ENCODE measurements at places on chromosomes 12 and 14.

DNA sequence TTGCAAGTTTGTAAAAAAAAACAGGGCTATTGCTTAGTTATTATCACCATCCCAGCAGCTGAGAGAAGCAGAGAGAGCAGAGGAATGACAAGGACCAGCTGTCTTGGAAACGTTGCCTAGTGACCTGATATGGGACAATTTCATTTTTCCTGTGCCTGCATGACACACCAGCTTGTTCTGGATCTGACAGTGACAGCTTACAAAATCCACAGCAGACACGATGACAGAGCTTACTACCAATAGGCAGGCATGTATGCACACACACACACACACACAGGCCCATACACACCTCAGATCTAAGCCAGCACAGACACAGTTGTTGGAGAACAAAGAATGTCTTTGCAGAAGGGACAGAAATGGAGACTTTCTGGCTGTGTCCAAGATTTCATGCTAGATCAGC, 25.4 kb downstream of the HSPB8 start:
- DNase-seq: no peak

- no peak for DNase-seq
Observed at GRCh38 chr12:109770104-109770860, 56.7 kb downstream of the FAM222A start.

GRCh38 chr12:110782922-110783321, 40.2 kb upstream of the PPP1CC start:
- DNase-seq: no peak

- DNase-seq: no peak
Observed at GRCh38 chr14:75441728-75442127, 13.9 kb downstream of the JDP2 start.

DNA sequence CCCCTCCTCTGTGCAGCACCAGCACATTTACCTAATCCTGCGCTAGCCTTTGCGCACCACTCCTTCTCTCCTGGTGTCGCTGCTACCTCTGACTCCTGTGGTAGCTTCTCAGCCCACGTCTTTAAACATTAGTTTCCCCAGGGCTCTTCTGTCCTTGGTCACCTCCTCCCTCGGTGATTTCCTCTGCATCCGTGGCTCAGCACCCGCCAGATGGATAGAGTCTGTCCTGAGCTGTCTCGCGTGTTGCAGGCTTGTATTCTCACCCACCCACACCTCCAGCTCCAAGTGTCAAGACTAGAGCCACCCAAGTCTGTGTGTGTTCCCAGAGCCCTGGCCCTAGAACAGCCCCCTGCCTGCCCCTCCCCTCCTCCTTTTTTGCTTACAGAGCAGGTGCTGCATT, 83.2 kb downstream of the EML1 start:
- DNase-seq: no peak

DNA sequence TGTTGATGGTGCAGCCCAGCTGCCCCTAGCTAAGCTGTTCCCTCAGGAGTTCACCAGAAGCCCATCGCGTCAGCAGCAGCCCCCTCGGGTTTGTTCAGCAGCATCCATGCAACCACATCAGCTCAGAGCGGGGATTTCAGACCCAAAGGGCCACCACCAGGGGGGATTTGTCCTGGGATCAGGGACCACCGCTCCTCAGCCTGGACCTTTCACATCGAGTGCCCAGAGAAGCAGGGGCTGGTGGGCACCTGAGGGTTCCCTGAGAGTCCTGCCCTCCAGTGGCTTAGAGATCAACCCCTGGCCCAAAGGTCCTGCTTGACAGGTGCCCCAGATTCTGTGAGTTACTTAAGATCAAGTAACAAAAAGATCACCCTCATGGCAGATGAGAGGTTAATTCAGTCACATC, 65.9 kb upstream of the C14orf180 start:
- no peak for DNase-seq

GRCh38 chr12:49674318-49674981, 32.8 kb downstream of the FMNL3 start:
- DNase-seq: no peak

GRCh38 chr14:51621654-51622053, 30.1 kb upstream of the FRMD6 start:
- no peak for DNase-seq

DNA sequence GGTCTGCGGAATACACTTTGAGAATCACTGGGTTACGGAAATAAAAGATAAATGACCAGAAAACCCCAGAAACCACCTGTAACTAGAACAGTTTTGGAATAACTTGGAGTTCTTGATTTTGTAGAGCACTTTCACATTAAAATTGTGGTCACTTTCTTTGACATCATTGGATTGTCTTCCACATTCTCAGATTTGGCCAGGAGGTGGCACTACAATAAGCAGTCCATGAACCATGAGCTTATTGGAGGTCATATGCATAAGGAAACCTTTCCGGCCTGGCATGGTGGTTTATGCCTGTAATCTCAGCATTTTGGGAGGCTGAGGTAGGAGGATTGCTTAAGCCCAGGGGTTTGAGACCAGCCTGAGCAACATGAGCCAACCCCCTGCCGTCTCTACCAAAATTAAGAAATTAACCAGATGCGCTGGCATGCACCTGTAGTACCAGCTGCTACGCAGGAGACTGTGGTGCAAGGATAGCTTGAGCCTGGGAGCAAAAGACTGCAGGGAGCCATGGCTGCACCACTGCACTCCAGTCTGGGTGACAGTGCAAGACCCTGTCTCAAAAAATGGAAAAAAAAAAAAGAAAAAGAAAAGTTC, 107.7 kb upstream of the CAND1 start:
- DNase-seq: no peak

GRCh38 chr12:121770813-121771625, 22.5 kb downstream of the RHOF start:
- DNase-seq: no peak

GRCh38 chr12:106986135-106986534, 811 bp downstream of the MTERF2 start:
- DNase-seq: no peak
